ENCODE measurements at places on chromosomes 2 and 18.

DNA sequence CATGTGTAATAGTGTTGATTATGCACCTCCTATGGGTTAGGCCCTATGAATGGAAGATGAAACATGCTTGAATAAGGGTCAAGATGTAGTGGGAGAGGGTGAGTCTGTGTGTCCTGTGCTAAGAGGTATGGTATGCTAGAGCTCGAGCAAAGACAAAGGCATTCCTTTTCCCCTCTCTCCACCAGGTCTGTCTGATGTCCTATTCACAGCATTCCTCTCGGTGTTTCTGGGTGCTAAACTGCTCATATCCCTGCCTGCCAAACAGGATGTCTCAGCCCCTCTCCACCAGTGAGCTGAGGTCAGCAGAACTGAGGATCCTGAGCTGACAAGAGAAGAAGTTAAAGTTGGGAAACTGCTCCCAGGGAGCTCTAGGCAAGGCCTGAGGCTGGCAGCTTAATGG is 344.9 kb downstream of the TSN start:
- DNase-seq: no peak

DNA sequence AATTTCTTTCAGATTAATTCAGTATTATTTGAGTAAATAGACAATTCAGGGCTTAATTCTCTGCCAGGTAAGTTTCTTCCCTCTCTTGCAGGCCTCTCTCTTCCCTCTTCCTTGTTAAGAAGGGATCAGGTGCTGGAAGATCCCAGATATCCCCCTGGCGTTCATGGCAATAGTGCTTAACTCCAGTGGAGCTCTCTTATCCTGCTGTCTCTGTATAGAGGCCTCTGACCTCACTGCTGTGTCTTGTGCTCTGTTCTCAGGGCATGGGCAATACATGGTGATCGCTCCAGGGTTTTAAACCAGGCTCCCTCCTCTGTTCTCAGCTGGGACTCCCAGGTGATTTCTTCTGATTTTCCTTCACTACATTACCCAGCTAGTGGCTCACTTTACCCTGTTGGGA is 226.8 kb downstream of the MC4R start:
- DNase-seq: no peak

DNA sequence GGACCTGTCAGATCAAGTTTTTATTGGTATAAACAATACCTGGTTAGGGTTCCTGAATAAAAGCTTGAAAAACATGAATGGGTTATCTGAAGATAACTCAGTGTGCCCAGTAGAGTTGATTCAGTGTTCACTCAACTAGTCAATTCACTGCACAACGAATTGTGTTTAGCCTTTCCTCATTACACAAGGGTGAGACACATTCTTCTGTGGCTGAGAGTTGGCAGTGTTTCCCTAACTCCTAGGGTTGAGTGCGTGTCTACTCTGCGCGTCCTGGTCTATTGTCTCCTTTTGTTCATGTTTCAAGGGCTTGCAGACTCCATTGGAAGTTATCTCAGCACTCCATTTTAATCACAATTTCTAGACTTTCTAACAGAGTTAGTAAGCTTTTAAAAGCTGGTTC is 32.8 kb upstream of the TMEM178A start:
- DNase-seq: no peak

DNA sequence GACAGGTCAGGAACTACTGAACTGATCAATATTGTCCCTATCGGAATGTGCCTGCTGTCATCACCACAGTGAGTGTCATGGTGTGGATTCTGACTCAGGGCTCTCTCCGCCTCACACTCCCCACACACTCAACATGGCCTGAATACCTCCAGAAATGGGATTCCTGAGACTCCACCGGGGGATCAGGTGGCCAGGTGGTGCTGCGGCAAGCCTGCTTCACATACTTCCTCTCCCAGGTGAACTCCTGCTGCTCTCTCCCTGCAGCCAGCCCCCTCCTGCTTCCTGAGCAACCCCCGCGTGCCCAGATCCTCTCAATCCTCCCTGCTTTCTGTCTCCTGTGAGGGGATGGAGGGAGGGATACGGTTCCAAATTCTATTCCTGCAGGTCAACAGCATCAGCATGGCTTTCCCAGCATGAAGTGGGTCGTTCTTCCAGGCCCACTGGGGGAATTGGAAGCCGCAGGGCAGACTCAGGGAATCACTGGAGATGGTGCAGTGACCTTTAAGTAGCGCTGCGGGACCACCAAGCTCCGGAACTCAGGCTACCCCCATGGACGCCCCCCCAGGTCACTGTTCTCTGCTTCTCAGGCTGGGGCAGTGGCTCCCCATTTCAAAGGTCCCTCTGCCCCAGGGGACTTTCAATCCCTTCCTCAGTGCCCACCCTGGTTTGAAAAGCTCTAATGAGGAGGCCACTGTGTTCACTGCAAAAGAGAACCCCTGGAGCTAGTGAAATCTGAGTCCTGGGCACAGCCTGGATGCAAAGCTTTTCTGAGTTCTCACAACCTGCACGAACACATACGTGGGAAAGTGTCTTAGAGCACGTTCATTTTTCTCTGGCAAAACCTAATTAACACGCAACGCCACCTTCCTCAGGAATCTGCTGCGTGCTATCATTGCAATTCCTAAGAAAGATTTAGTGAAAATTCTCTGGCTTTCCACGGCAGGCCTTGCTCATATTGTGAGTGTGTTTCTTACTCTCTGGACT is 168.4 kb downstream of the ZFP36L2 start:
- DNase-seq: no peak

- no peak for DNase-seq
These were observed 127.8 kb downstream of the MREG start for GRCh38 chr2:215885536-215885935.

DNA sequence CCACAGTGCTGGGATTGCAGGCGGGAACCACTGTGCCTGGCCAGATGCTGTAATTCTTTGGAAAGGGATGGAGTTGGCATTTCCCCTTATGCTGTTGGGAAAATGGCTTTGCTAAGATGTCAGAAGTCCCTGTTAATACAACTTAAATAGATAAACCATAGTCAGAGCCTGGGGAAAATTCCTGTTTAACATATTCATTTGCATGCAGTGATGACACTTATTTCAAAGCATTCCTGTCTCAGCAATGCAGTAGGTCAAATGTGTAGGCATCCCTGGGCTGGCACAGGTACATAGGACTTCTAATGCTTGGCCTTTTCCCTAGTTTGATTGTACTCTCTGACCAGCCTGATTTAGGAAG is 38.6 kb downstream of the RAMP1 start:
- DNase-seq: no peak

- no peak for DNase-seq
These were observed 130.0 kb downstream of the PRKCE start for GRCh38 chr2:45781464-45781811.

DNA sequence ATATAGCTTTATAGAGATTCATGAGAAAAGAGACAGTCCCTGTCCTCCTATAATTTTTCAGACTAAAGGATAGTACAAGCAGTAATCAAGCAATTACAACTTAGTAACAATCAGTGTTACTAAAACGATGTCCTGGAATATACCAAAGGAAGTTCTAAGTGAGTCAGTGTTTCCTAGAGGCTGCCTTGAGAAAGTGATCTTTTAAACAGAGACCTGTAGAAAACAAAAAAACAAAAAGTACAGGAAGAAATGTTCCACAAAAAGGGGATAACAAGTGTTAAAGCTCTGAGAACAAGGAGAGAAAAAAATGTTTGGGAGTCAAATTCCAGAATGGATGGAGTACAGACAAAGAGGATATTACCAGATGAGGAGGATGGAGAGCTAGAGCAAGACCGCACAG is 556.4 kb downstream of the ERBB4 start:
- no peak for DNase-seq

DNA sequence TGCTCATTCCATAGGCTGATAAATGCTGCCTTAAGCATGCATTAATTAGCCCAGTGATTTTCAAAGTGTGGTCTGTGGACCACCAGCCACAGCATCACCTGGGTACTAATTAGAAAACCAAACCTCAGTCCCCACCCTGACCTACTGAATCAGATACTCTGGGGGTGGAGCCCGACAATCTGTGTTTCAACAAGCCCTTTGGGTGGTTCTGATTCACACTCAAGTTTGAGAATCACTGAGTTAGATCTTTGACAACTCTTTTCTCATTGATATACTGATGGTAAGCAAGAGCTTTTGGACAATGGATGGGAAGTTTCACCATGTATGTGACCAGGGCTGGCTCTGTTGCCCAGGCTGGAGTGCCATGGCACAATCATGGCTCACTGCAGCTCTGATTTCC is 95.9 kb downstream of the ZCCHC2 start:
- no peak for DNase-seq

GRCh38 chr2:48227617-48228344 is 302.2 kb upstream of the STON1 start:
- DNase-seq: no peak

DNA sequence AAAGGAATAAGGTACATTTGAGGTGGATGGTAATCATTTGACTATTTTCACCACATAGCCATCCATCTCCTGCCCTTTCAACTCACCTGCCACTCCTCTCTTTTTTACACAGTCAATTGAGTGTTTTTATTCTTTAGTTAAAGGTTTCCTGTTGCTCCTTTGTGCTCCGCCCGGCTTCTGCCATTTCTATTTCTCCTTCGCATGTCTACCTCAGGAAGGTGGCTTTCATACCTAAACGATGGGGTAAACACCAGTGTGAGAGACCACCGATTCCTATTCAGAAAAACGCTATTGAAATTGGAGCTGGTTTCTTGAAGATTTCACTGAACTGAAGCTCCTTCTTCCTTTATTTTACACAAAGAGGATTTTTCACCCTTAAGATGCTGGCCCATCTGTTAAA is 1628.0 kb upstream of the PIK3C3 start:
- no peak for DNase-seq

DNA sequence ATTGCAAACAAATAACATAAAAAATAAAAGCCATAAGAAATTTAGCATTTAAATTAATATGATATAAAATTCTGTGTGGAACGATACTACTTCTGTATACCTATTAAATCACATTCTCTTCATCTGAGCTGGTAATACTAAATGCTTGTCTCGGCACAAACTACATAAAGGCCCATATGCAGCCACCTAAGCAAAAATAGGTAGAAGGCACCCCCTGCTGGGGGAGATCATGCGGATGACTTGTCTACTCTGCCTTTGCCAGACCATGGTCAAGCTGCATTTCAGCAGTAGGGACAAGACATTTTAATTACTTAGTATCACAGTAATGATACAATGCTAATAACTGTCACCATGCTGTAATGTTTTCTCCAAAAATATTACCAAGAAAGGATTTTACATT is 108.0 kb downstream of the CDH19 start:
- DNase-seq: no peak

DNA sequence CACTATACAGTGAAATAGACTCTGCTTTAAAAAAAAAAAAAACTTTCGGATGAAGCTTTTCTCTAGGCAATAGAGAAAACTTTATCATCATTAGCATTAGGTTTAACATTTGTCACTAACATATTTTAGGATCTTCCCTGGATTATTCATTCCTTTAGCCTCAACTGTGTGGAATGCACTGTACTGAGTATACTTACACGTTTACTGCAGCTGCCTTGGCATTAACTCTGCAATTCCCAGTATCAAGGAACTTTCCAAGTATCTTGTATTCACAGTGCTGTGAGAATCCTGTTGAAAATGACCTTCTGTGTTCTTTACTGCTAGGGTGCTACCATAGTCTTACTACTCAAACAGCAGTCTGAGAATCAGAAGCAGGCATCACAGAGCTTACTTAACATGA is 328.2 kb upstream of the COL3A1 start:
- no peak for DNase-seq

- no peak for DNase-seq
These were observed 68.6 kb downstream of the CCDC138 start for GRCh38 chr2:108855194-108855593.

GRCh38 chr2:68156419-68156818 is 1.3 kb upstream of the PNO1 start:
- no peak for DNase-seq

- no peak for DNase-seq
These were observed 1237.8 kb upstream of the ZEB2 start for GRCh38 chr2:145757503-145758246.

- DNase-seq: no peak
These were observed 48.2 kb downstream of the AGAP1 start for GRCh38 chr2:235541838-235542549.

DNA sequence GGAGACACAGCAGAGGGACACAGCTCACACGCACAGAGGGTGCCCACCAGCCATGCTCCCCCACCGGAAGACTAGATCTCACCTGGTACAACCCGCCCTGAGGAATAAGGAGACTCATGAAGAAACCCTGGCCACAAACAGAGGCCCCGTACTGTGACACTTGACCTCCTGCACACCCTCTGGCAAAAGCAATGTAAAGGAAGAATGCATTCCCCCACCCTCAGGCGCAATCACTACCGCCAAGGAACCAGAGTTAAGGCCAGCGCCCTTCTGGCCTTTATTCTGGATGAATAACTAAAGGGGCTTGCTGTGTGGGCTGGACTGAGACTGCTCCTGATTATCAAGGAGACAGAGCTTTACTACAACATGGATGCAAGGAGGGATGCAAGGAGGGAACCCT is 509.2 kb upstream of the SPHKAP start:
- no peak for DNase-seq

DNA sequence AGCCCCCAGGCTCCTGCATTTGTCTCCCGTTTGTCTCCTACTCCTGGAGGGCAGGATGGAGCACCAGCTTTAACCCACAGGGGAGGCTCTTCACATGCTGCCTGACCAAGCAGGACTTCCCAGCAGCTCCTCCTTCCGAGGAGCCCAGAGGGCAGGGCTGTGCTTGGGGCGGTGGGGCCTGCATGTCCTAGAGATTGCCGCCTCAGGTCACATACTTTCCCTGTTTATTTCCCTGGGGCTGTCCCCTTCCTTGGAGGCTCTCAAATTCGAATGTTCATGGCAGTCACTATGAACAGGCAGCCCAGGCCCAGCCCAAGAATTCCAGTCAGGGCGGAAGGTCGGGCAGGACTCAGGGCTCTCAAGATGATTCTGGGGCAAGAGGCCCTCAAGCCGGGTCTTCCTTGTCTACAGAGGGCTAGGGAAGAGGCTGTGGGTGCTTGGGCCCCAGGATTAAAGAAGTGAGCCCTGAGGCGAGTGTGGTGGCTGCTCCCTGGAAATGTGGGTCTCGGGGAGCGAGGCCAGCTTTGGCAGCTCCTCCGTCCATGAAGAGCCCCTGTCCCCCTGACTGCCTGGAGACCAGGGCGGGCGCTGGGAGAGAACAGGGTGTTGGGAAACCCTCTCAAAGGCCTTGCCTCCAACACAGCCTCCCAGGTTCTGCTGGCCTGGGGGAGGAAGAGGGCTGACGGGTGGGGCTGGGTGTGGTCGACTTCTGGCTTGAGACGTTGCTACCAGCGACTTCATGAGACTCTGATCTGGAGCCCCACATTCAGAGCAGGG is 48.9 kb upstream of the HPCAL1 start:
- DNase-seq: no peak

DNA sequence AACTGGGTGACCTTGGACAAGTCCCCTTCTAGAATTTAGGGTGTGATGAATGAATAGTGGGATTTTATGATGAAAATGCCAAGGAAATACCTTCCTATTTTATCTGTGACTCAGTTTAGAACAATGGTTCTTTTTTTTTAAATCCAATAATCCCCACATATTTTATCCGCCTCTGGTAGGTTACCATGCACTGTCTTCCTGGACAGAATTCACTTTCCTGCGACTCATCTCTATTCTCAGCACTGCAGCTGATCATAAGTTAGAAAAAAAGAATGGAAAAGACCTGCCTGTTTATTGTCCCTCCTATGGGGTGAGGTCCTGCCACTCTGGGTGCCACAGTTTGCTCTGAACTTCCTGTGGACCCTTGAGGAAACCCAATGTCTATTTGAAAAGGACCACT is 73.1 kb downstream of the IRS1 start:
- DNase-seq: no peak

Measured in stimulated activated CD8-positive, alpha-beta memory T cell treated with anti-CD3 and anti-CD28 coated beads, Interleukin-15, amount 100 ng/mL, for 4 hours (primary cell).